ENCODE measurements at places on chromosomes 4 and X.

GRCh38 chr4:20196476-20196875 is 55.2 kb upstream of the SLIT2 start:
- DNase-seq, result no peak

DNA sequence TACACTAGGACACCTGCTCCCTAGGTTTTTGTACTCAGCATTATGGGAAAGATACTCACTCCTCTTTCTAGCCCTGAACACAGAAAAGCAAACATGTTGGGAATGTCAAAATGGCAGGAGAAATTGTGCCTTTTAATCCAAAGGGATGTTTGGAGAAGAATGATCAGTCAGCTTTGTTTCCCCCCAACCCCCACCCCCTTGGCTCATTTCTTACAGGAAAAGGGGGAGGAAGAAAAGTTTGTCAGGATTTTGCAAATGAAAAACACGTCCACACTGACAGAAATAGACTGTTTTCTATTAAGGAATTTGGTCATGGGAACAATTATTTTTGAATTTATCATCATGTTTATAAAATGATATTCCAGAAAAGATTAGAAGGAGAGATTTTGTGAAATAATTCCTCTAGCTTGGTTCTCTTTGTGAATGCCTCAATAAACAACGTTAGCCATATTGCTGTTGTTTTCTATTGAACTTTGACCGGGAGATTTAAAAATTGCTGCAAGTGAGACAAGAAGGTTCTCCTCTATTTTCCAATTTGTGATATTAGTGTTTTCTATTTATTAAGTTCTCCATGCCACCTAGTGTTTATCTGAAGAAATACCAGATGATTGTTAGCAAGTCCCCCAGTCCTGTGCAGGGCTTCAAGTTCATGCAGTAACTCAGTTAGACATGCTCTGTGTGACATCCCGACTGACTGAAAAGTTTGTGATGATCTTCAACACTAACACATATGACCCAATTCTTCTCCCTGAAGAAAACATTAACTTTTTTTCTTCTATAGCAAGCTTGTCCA is 31.3 kb upstream of the TFDP3 start:
- no peak for DNase-seq

GRCh38 chr4:79015411-79015810 is 76.2 kb upstream of the PAQR3 start:
- no peak for DNase-seq

DNA sequence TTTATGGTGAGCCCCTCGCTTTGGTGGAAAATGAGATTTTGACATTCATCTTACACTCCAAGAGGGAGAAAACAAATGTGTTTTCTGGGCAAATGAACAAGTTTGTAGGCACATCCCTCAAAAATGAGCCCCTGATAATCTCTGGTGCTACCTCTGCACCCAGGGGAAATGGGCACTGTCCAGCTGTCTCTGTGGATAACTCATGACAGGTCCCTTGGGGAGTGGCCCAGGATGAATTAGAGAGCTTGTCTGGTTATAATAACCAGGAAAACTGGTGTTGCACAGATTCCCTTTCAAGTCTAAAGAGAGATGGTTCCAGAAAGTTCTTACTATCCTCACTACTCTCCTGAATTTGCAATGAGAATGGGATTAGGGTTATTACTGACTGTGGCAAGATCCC is 7.5 kb downstream of the RASL11B start:
- no peak for DNase-seq

DNA sequence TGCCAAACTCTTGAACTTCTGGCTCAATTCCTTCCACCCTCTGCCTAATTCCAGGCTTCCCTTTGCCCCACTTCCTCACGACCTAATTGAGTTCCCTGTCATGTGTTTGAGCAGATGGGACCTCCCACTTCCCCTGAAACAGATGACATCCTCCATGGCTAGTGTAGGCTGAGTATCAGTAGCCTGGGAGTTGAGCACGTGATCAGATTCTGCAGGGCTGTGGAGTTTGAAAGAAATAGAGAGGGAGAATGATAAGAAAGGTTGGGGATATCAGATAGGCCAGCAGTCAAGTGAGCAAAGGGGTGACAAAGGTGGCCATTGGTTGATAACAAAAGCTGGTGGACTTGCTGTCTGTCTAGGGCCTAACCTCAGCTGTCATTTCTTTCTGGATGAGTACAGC is 18.8 kb upstream of the NWD2 start:
- DNase-seq, result no peak

- DNase-seq, result no peak
Observed at GRCh38 chrX:25003066-25003849, 12.5 kb downstream of the ARX start.

DNA sequence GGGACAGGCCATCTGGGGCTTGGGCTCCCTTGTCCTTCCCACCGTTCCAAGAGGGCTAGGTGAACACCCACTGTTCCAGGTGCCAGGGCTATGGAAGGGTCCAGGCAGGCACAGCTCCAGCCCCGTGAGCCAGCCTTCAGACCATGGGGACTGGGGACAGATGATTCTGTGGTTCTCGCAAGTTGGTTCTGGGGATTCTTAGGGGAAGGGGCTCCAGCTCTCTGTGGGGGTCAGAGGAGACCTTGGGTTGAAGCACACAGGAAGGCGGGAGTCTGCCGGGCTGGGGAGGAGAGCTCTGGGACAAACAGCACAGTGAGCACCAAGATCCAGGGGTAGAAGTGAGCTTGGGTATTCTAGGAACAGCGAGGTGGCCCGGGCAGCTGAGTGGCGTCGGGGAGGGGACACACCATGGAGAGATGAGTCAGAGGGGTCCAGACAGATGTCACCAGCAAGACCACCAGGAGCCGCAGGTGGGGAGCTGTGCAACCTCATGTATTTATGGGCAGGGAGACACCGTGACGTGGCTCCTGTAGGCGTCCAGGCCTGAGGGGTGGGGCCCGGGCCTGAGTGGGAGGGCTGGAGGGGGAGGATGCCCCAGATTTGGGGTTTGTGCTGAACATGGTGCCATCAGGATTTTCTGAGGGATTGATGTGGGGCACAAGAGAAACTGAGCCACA is 48.8 kb upstream of the HMX1 start:
- DNase-seq, result no peak

DNA sequence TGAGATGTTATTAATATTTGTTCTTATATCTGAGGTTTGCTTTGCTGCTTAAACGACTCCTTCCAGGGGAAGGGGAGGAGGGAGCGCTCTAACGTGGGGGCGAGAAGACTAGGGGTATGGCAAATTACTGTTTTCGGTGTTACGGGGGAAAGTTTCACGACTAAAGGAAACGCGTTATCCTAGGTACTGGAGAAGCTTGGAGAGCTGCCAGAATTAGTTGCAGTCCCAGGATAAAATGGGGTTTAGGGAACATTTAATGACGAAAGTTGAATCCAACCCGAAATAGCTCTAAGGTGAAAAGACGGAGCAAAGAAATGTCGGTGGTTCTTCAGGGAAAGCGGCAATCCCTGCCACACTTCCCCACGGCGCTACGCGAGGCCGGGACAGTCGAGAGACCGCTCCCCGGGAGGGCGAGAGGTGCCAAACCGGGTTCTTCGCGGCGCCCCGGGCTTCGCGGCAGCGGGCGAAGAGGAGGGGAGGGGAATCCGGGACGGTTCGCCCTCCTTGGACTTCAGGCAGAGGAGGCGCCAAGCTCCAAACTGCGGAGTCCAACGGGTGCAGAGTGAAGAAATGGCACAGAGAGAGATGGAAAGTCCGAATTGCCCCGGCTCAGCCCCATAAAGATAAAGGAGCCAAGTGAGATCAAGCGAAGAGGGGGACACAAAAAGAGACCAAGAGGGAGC is 724 bp downstream of the THOC2 start:
- DNase-seq, result no peak

- DNase-seq, result no peak
Observed at GRCh38 chr4:173707658-173708419, 177.8 kb upstream of the HAND2 start.

DNA sequence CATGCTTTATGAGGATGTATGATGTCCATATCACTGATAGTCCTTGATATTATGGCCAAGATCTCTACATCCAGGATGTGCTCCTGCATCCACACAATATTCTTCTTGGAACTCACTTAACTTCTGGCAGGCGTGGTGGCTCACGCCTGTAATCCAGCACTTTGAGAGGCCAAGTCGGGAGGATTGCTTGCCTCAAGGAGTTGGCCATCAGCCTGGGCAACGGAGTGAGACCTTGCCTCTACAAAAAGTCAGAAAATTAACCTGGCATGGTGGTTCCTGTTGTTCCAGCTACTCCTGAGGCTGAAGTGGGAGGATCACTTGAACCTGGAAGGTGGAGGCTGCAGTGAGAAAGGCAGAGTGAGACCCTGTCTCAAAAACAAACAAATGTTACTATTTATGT is 2.3 kb upstream of the HNRNPD start:
- no peak for DNase-seq

GRCh38 chrX:105315248-105315647 is 94.8 kb upstream of the TEX13A start:
- DNase-seq, result no peak

- peak; percentile 39 for DNase-seq
Observed at GRCh38 chr4:38189445-38189844, 229.2 kb downstream of the PTTG2 start.

DNA sequence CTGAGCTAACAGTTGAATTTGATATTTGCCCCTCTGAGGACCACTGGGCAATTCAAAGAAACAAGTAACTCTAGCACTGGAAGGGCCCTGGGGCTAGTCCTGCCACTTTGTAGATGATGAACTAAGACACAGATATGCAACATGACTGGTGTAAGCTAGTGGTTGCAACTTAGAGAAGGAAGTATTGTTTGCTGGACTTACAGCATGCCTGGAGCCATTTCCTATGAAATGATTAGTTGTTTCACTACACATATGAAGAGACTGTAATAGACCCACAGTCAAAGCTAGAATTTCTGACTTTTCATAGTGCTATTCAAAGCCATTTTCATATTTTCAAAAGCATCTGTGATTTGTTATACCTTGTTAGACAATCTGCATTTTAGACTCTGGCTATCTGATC is 96.2 kb downstream of the TSPAN7 start:
- DNase-seq, result no peak

Data from HTR-8/SVneo (cell line).